WERI-Rb-1 (cell line): ENCODE measurements at places on chromosomes 13 and 19.
A peak's percentile ranks its signal among the peaks of the same experiment; 100 is the strongest.

DNA sequence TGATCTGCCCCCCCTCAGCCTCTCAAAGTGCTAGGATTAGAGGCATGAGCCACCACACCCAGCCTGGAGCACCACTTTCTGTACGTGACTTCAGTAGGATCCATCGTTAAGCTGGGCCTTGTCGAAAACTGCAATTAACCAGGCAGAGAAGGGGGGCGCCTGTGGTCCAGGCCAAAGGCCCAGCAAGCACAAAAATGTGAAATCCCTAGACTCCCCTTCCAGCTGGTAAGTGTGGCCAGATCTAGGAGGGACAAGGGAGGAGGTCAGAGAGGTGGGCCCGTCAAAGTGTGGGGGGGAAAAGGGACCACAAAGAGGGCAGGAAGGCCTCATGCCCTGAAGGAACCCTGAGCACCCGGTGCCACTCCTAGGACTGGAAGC lies 13.8 kb downstream of the DDX39A start:
- no peak for DNase-seq

DNA sequence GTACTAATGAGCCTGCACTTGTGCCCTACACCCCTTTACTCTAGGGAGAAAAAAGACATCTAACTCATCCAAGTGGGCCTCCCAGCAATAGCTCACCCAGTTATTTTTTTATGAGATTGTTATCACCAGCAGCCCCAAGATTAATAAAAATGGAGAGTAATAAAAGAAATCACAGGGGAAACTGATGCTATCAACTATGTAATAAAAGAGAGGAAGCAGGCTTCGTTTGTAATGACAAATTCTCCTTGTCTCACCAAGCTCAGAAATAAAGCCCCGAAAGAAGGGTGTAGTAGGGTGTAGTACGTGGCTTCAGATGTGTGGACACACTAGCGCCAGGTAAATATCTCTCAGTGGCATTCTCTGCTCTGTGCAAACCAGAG lies 204.9 kb downstream of the USP12 start:
- DNase-seq, result no peak

GRCh38 chr13:92317066-92317465 lies 909.5 kb upstream of the GPC6 start:
- no peak for DNase-seq

- DNase-seq, result no peak
These were observed 19.6 kb upstream of the FAM124A start for GRCh38 chr13:51202477-51203046.

DNA sequence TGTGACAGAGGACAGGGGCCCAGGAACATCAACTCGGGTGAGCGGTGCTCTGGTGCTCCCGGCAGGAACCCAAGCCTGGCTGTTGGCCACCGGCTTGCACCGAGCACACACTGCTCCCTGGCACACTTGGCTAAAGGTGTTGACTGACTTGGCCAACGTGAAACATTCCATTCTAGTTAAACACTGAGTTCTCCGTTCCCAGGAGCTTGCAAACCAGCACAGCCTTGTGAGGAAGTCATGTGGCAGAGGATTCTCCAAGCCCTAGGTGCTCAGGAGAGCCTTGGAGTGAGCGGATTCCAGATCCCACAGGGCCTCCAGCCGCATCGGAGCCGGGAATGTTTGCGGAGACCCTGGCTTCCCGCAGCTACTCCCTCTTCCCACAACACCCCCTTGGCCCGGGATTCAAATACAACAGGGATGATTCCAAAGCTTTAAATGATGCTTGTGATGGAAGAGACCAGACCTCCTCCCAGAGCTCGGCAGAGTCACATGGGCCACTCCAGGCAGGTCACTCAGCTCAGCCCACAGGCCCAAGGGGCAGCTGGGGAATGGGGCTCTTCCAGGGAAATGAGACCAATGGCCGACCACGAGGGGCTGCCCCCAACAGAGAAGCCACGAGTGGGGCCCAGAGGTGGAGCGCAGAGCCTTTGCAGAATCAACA lies 2.9 kb downstream of the C13orf46 start:
- no peak for DNase-seq

DNA sequence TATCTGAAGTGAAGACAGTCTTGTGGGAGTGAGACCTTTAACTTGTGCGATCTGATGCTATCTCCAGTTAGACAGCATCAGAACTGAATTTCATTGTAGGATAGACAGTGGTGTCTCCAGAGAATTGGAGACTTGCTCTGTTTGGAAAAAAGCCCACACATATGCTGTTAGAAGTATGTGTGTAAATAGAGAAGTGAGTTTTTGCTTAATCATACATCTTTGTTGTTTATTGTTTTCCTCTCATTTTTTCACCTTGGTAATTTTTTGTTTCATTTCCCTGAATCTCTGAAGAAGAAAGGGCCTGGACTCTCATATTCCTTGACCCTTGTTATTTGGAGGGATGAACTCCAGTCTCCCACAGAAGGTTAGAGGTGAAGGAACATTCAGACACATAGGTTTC lies 21.8 kb downstream of the FPR3 start:
- no peak for DNase-seq

DNA sequence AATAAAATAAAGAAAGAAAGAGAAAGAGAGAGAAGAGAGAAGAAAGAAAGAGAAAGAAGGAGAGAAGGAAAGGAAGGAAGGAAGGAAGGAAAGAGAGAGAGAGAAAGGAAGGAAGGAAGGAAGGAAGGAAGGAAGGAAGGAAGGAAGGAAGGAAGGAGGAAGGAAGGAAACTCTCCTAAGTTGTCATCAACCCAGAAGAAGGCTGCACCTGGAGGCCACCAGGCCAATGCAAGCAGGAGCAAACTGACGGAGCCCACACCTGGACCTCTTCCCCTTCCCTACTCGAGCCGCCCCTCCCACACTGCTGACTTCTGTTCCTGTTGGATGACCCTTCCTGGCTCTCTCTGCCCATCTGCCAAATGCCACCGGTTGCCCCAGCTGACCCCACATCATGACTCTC lies 8.7 kb downstream of the ACER1 start:
- no peak for DNase-seq

- DNase-seq, result no peak
These were observed 10.0 kb downstream of the POLR1D start for GRCh38 chr13:27631665-27632064.

DNA sequence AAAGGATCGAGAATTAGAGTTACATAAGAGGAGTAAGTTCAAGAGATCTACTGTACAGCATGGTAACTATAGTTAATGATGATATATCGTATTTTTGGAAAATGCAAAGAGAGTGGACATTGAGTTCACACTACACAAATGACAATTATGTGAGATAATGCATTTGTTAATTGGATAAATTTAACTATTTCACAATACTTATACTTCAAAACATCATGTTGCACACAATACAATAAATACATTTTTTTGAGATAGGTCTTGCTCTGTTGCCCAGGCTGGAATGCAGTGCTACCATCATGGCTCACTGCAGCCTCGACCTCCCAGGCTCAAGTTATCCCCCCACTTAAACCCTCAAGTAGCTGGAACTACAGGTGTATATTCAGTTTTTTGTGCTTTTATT lies 8.1 kb upstream of the CYP2F1 start:
- DNase-seq, result no peak

GRCh38 chr13:106475852-106476251 lies 59.6 kb downstream of the EFNB2 start:
- no peak for DNase-seq

- DNase-seq, result no peak
These were observed 222.4 kb downstream of the UQCRFS1 start for GRCh38 chr19:28990522-28990921.

GRCh38 chr19:45607071-45608029 lies 5.3 kb upstream of the GPR4 start:
- peak; percentile 75 for DNase-seq

DNA sequence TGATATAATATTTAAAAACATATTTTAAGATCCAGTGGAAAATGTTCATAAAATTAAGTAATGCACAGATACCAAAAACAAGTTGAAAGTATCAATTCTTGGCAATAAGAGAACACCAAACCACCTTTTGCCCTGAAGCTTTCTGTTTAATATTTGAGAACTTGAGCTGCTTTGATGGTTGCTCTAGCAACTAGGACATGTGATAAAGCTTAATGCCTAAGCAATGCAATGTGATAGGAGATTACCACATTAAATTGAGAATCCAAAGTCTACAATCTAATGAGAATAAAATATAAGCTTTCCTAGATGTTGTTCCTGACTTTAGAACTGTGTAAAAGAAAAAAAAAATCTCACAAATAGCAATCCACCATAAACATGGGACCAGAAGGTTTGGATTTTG lies 1367.5 kb upstream of the PCDH9 start:
- no peak for DNase-seq

DNA sequence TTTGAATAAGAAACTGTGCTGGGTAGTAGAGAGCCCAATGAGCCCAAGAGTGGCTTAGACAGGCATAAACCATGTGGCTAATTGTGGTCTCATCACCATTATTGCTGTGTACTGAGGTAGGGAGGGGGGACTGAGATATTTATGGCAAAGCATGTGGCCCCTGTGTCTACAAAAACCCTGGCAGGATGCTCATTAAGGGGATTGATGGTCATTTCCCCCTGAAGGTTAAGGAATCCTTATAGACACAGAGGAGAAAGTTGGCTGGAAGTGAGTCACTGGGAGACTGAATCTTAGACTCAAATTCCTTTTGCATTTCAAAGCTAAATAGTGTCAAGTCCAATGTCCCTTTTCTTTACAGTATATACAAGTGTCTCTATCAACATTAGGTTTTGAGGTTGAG lies 9.8 kb upstream of the DACT3 start:
- DNase-seq, result no peak

DNA sequence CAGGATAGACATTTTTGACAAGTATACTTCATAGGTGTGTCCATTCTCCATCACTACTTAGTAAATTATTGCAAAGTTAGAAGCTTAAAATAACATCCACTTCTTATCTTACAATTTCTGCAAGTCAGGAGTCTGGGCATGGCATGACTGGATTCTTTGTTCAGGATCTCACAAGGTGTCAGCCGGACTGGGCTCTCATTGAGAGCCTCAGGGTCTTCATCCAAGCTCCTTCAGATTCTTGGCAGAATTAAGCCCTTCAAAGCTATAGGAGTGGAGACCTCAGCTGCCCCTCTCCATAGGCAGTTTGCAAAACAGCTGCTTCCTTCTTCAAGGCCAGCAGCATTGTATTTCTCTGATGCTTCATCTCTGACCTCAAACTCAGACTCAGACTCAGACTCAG lies 9.1 kb upstream of the SIN3B start:
- DNase-seq, result no peak

- DNase-seq, result no peak
These were observed 14.5 kb downstream of the FCGBP start for GRCh38 chr19:39919976-39920375.

DNA sequence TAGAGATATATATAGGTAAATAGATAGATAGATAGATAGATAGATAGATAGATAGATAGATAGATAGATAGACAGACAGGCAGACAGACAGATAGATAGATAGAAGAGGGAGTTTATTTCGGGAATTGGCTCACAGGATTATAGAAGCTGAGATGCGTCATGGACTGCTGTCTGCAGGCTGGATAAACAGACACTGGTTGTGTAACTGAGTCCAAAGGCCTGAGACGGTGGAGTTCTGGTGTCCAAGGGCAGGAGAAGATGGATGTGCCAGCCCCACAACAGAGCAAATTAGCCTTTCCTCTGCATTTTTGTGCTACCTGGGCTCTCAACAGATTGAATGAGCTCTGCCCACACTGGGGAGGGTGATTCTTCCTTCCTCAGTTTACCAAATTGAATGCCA lies 2.7 kb downstream of the CYP4F3 start:
- no peak for DNase-seq

DNA sequence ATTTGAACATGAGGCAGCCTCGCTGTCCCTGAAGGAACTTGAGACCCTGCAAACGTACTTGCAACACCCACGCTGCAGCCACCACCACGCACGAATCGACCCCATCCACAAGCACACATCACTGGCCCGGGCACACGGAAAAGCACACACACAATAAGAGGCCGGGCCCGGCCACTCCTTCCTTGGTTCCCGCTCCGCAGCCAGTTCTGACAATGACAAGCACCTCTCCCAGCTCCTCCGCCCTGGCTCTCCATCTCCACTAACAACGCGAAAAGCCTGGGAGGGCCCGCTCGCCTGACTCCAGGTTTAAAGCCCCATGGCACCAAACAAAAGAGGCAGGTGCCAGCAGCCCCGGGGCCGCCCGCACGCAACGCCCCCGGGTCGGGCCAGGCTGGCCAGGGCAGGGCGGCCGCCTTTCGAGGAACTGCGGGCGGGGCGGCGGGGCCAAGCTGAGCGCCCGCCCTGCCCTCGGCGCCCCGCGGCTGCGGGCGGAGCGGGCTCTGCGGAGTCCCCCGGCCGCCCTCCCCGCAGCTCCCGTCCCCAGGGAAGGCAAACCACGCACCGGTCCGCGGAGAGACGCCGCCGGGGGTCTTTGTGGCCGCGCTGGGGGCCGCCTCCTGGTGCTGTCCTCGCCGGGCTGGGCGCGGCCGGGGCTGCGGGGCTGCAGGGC lies 495 bp downstream of the DCLK1 start:
- DNase-seq, result peak; percentile 46

GRCh38 chr13:21767032-21767431 lies 96.2 kb downstream of the FGF9 start:
- no peak for DNase-seq
